H4 (cell line): ENCODE measurements at places on chromosomes 4 and X. TPM values are rescaled to one million over a fixed set of nuclear protein-coding genes. Genes with fewer than 3 reads are reported as not detected.

The OPRPN gene
- total RNA-seq, result not detected in 2 replicates

The TASL gene
- total RNA-seq, result not detected in 2 replicates

The APEX2 gene
- 20.5 and 30.0 TPM in 2 replicates for total RNA-seq

The GATA1 gene
- total RNA-seq, result not detected in 2 replicates

The MAOA gene
- 0.62 and 2.1 TPM in 2 replicates for total RNA-seq

The FDCSP gene
- 0.45 and 3.6 TPM in 2 replicates for total RNA-seq

The PFKFB1 gene
- total RNA-seq, result not detected in 2 replicates

The HUWE1 gene
- 63.2 and 72.9 TPM in 2 replicates for total RNA-seq

The ANAPC10 gene
- total RNA-seq, result 32.3 and 38.2 TPM in 2 replicates

The TMEM154 gene
- 0.99 and 1.3 TPM in 2 replicates for total RNA-seq

The DUX4 gene
- not detected in 2 replicates for total RNA-seq

The SOWAHD gene
- total RNA-seq, result 0.10 TPM in 1 of 2 replicates, not detected in the other

The ERAS gene
- not detected in 2 replicates for total RNA-seq

The FAM149A gene
- 1.4 and 2.2 TPM in 2 replicates for total RNA-seq

The ZFYVE28 gene
- 1.9 and 2.7 TPM in 2 replicates for total RNA-seq

The ARSH gene
- not detected in 2 replicates for total RNA-seq

The GPM6B gene
- total RNA-seq, result 0.04 and 0.18 TPM in 2 replicates

The CA5B gene
- 4.5 and 6.0 TPM in 2 replicates for total RNA-seq

The TMLHE gene
- 10.9 and 11.0 TPM in 2 replicates for total RNA-seq

The SMPX gene
- total RNA-seq, result 2.0 and 2.1 TPM in 2 replicates

The CACNA1F gene
- not detected in 2 replicates for total RNA-seq

The CXCL8 gene
- total RNA-seq, result 26.7 and 45.3 TPM in 2 replicates

The UGT8 gene
- 10.9 and 13.5 TPM in 2 replicates for total RNA-seq

The TACC3 gene
- total RNA-seq, result 22.3 and 22.6 TPM in 2 replicates

The SPANXN4 gene
- not detected in 2 replicates for total RNA-seq

The ATOH1 gene
- not detected in 2 replicates for total RNA-seq

The PPBP gene
- not detected in 2 replicates for total RNA-seq

The CXCL5 gene
- total RNA-seq, result not detected in 2 replicates

The VCX gene
- 68.2 and 79.3 TPM in 2 replicates for total RNA-seq

The PCDH11X gene
- total RNA-seq, result 0.72 and 1.2 TPM in 2 replicates

The GUCY1A1 gene
- 3.1 TPM in 2 replicates for total RNA-seq

The NR3C2 gene
- total RNA-seq, result 1.2 and 1.9 TPM in 2 replicates

The HS6ST2 gene
- 2.9 and 3.9 TPM in 2 replicates for total RNA-seq

The COX7B2 gene
- not detected in 2 replicates for total RNA-seq

The COL4A5 gene
- 26.0 and 39.4 TPM in 2 replicates for total RNA-seq

The TCEAL6 gene
- total RNA-seq, result not detected in 2 replicates

The LRIT3 gene
- total RNA-seq, result not detected in 2 replicates

The CPE gene
- total RNA-seq, result 18.5 and 21.4 TPM in 2 replicates

The MAGEB17 gene
- total RNA-seq, result not detected in 2 replicates

The FAM47E gene
- 3.9 and 4.9 TPM in 2 replicates for total RNA-seq
